ENCODE measurements at places on chromosomes 3 and 15.

DNA sequence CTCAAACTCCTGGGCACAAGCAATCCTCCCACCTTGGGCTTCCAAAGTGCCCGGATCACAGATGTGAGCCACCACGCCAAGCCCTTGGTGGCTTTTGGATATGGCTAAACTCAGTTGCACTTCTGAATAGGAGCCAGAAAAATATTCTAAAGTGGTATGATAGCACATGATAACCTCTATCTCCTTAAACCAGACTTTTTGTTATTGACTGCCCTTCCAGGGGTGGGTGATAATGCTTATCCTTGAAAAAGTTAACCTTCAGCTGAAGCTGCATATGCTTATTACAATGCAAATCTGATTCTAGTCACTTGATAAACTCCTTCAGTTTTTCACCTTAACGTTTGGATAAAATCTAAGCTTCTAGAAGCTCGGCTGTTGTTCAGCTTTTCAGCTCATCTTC, 6.3 kb downstream of the CCNB2 start:
- DNase-seq, result no peak

DNA sequence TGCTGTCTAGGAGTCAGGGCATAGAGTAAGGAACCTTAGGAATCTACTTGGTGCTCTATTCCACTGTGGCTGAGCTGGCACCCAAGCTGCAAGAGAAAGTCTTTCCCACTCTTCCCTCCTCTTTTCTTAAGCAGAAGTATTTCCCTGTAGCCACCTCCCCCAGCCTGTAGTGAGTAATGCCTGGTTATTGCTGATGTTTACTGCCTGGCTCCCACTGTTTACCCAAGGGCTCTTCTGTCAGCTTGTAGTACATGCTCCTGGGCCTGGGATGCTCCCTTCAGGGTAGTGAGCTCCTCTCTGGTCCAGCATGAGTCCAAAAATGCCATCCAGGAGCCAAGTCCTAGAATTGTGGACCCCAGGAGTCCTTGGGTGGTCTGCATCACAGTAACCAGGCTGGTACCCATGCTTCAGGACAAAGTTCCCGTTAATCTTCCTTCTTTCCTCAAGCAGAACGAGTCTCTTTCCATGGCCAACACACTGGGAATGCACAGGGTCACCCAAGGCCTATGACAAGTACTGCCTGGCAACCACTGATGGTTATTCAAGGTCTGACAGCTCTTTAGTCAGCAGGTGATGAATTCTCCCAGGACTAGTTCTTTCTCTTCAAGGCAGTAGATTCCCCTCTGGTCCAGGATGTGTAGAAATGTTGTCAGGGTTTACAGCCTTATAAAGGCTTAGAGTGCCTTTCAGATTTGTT, 17.6 kb downstream of the GALK2 start:
- DNase-seq, result no peak

- DNase-seq, result no peak
These were observed 4.6 kb downstream of the SNUPN start for GRCh38 chr15:75620841-75621391.

DNA sequence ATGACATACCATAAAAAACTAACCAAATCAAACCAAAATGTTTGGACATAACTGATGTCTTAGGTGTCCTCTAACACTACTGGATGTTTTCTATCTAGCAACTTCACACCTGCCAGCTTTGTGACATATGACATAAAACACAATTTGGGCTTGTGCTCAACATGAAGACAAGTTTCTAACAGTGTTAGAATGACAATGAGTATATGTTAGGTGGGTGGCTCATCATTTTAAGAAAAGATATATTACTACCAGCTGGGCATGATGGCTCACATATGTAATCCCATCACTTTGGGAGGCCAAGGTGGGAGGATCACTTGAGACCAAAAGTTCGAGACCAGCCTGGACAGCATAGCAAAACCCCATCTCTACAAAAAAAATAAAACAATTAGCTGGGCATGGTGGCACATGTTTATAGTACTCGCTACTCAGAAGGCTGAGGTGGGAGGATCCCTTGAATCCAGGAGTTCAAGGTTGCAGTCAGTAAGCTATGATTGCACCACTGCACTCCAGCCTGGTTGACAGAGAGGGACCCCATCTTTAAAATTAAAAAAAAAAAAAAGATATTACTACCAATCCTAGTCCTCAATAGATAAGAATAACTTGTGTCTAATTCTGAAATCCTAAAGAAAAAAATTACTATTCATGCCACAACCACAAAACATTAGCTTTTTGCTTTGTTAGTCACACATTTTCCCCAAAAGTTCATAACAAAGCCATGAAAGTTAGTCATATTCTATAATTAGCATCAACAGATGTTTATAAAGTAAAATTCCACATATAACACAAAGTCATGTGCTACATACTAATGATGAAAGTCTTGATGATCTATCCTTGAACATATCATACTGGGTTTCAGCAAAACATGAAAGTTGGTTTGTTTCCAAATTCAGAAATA, 59.9 kb downstream of the LRRFIP2 start:
- no peak for DNase-seq

DNA sequence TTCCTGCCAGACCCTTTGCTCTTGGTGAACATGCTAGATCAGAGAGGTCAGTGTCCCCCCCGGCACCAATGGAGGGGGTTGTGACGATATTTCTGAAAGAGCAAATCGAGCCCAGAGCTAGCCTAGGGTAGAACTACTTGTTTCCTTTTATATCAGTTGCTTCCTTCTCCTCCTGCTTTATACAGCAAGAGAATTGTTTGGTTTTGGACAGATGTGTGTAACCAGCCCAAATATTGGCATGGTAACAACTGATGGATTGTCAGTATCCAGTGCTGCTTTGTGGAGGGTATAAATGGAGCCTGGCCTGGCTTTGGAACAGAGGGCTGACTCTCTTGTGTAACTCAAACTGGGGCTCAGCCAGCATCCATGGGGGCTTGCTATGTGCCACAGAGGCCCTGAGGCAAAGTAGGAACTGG, 27.2 kb downstream of the SNX1 start:
- no peak for DNase-seq

DNA sequence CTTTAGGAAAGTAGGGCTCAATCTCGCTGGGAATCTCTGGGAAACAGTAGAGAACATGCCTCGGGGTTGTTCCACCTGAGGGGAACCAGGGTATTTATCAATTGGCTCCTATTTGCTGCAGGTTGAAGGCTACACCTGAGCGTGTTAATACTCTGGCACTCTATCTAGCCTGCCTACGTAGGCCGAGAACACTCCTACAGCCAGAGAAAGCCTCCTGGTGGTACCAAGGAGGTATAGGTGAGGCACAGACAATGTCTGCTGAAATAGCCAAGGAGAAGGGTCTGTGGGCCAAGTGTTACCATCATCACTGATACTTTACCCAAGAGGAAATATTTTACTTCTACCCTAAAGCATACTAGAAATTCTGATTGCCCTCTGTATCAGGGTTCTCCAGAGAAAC, 341.0 kb upstream of the UBE2E2 start:
- no peak for DNase-seq

GRCh38 chr3:12518261-12519028, 26.9 kb downstream of the MKRN2OS start:
- DNase-seq, result no peak

GRCh38 chr15:29516929-29517328, 247.3 kb upstream of the NSMCE3 start:
- no peak for DNase-seq

DNA sequence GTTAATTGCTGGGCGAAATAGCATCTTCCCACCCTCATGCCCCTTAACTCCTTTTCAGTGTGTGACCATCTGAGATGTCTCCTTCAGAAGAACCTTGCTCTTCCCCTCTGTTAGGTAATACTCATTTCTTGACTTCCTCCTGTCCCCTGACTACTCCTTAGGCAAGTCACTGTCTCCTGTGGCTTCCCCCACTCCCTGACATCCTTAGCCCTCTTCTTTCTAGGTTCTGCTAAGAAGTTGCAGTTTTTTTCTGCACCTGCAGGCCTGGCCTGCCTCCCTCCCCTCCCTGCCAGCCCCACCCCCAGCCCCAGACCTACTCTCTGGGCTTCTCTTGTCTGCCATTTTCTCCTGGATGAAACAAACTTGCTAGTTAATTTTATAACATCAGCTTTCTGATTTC, 15.2 kb upstream of the EID1 start:
- no peak for DNase-seq

GRCh38 chr15:78454992-78455391, 17.0 kb downstream of the IREB2 start:
- DNase-seq, result no peak

DNA sequence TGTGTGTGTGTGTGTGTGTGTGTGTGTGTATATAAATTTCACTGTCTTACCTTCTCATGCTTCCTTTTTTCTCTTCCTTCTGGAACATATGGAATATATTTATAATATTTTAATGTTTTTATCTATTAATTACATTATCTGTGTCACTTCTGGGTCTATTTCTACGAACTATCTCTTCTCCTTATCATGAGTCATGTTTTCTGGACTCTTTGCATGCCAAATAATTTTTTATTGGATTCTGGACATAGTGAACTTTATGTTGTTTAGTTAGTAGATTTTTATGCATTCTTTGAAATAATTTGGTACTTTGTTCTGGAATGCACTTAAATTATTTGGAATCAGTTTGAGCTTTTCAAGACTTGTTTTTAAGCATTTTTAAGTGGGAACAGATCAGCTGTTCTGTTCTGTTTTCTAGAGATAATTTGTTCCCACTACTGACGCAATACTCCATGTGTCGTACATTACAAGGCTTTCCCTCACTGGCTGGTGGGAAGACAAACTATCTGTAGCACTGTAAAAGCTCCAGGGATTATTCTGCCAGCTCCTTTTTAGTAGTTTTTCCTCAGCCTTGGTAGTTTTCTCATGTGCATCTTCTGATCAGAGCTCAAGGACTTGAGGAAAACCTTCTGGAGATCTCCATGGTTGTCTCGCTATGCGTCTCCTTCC, 302.0 kb downstream of the CLSTN2 start:
- DNase-seq, result no peak

- no peak for DNase-seq
These were observed 333.0 kb upstream of the SEMA6D start for GRCh38 chr15:47384341-47384740.

DNA sequence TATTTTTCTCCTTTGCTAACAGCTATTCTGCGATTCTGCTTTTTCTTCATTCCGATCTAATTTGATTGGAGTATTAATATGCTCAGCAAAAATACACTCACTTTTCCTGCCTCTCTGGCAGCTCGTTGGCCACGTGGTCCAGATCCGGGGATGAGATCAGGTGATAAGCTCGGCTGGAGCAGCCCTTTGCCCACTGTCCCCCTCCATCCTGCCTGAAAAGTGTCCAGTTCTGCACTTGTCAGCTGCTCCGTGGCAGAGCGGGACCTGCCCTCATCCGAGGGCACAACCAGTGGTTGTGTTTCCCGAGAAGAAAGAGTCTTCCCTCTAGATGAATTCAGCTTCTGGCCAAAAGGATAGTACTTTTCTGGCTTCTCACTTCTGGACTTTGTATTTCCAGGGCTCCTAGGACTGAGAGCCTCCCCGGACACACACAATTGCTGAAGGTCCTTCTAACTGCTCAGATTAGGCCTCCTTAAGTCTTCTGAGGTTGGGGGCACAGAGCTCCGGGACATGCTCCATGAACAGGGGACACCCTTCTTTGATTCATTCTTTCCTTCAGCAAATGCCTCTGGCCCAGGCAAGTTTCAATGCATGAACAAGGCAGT, 103.9 kb upstream of the ALDH1A3 start:
- no peak for DNase-seq

GRCh38 chr3:102179326-102180177, 255.3 kb upstream of the ZPLD1 start:
- DNase-seq, result no peak

GRCh38 chr3:68973639-68974038, 39.8 kb downstream of the EOGT start:
- DNase-seq, result no peak

DNA sequence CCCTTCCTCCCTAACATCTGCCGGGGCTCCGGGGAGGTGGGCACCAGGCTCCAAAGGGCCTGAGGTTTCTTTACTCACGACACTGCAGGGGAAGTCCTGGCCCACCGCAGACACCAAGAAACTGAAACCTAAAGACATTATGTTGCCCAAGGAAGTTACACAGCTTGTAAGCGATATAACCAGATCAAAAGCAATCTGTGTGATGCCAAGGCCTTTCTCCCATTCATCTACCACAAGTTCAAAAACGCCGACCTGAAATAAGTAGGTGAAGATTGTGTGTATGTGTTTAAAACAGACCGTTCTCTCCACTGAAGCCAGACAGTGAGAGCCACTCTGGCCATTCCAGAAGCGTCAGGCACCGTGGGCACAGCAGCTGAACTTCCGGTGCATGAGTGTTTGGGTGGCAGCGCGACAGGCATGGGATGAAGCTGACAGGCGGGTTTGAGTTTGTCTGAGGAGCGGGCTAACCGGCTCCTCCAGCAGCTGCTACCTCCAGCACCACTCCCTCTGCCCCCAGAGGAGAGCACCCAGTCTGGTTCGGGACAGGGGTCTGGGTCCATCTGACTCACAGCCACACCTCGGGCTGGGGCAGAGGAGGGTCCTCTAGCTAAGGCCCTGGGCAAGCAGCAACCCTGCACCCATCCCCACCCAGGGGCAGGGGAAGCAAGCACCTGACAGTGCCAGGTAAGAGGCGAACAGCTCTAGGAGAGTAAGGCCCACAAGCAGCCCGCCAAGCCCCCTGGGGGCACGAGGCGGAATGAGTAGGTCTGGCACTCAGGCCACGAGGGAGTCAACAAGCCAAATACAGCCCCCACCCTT, 1.3 kb downstream of the TNK2 start:
- no peak for DNase-seq

- DNase-seq, result no peak
These were observed 4.1 kb downstream of the ZNF609 start for GRCh38 chr15:64464276-64465005.

- no peak for DNase-seq
These were observed 721.4 kb upstream of the CBLB start for GRCh38 chr3:106590216-106590615.

GRCh38 chr3:116473602-116474001, 28.3 kb upstream of the LSAMP start:
- no peak for DNase-seq

- DNase-seq, result no peak
These were observed 6.1 kb downstream of the FXR1 start for GRCh38 chr3:180918542-180918941.

- peak; percentile 51 for DNase-seq
These were observed 16.2 kb upstream of the VILL start for GRCh38 chr3:37974121-37975083.

GRCh38 chr3:141505166-141505565, 18.3 kb downstream of the RASA2 start:
- no peak for DNase-seq

DNA sequence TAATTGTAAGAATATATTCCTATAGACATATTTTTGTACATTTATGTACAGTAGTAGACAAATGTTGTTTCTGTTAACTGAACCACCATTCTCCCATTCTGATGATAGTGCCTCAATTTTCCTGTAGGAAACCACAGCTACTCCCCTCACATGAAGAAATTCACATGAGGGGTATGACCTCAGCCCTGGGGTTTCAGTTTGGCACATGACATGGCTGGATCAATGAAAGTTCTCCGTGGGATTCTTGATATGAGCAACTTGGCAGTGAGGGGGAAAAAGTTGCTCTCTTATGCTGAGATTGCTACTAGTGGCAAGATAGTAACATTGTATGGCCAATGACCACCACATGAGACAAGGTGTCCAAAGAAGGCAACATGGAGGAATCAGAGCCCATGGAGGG, 1090.3 kb upstream of the CFAP20DC start:
- DNase-seq, result no peak
